ENCODE measurements at places on chromosomes 4 and X. TPM values are rescaled to one million over a fixed set of nuclear protein-coding genes. Genes with fewer than 3 reads are reported as not detected.

Gene ATP8A1
- total RNA-seq = 174 TPM

Gene ERAS
- total RNA-seq = 0.27 TPM

Gene KLF8
- total RNA-seq = 18.4 TPM

Gene ARHGAP10
- 9.8 TPM for total RNA-seq

Gene RTL9
- total RNA-seq = 0.82 TPM

Gene TMPRSS11A
- not detected for total RNA-seq

Gene RGN
- total RNA-seq = 7.0 TPM

Gene GJB1
- not detected for total RNA-seq

Gene HHIP
- 10.6 TPM for total RNA-seq

DNA sequence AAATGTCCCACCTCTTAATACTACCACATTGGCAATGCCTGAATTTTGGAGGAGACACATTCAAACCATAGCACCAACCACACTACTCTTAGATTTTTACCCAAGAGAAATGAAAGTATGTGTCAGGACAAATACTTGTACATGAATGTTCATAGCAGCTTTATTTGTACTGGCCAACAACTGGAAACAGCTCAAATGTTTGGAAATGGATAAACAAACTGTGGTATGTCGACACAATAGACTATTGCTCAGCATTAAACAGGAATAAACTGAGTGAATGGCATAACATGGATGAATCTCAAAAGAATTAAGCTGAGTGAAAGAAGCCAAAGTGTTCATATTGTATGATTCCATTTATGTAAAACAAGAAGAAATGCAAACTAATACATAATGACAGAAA is 18.5 kb upstream of the EDA start:
- no peak for DNase-seq

- no peak for DNase-seq
Observed at GRCh38 chr4:173230062-173230461, 61.5 kb downstream of the GALNT7 start.

- no peak for DNase-seq
Observed at GRCh38 chr4:51960486-51960885, 59.7 kb downstream of the LRRC66 start.

DNA sequence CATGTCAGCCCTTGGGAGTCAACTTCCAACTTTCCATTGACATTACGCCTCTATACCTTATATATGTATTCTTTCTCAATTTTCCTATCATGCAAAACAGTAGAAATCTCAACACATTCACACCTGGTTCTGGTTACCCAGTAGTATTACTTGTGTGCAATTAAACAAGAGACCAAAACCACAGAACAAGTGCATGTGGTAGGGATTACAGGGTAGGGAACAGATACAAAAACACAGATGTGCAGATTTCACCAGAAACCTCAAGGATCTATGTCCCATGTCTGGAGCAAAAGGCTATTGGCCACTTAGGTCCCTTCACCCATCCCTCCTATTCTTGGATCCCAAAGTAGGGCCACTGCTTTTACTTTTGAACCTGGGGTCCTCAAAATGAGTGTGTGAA is 143.6 kb upstream of the ZCCHC13 start:
- DNase-seq = no peak

GRCh38 chrX:51641421-51642021 is 22.8 kb upstream of the CENPVL3 start:
- peak; percentile 35 for DNase-seq

DNA sequence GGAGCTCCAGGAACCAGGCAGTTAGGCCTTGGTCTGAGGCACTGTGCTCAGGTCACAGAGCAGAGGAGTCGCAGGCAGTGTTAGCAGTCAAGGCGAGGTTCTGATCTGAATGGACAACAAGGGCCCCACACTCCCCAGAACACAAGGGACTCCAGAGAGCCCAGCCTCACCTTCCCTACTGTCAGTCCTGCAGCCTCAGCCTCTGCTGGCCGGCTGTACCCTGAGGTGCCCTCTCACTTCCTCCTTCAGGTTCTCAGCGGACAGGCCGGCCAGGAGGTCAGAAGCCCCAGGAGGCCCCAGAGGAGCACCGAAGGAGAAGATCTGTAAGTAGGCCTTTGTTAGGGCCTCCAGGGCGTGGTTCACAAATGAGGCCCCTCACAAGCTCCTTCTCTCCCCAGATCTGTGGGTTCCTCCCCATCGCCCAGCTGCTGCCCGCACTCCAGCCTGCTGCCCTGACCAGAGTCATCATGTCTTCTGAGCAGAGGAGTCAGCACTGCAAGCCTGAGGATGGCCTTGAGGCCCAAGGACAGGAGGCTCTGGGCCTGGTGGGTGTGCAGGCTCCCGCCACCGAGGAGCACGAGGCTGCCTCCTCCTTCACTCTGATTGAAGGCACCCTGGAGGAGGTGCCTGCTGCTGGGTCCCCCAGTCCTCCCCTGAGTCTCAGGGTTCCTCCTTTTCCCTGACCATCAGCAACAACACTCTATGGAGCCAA is 26.2 kb downstream of the MAGEA9 start:
- DNase-seq = no peak

DNA sequence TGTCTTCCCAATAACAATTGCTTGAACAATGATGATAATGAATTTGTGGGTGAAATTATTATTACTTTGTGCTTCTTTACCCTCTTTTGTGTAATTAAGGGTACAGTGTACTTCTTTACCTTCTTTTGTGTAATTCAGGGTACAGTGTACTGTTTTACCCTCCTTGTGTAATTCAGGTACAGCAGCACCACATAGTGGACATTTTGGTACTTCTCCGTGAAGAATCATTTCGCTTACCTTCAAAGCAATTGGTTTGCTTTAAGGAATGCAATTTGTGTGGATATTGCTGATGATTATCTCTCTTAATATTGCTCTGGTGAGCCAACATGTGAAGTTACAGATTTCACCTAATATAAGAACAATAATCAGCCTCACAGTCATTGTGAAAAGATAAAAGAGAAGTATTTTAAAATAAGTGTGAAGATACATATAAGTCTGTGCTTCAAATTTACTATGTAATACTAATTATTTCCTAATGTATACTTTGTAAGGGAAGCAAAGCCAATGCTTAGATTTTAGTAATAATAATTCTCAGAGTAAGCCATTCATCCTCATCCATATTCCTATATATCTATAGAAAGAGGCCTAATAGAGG is 27.2 kb upstream of the SEC24B start:
- peak; percentile 46 for DNase-seq

DNA sequence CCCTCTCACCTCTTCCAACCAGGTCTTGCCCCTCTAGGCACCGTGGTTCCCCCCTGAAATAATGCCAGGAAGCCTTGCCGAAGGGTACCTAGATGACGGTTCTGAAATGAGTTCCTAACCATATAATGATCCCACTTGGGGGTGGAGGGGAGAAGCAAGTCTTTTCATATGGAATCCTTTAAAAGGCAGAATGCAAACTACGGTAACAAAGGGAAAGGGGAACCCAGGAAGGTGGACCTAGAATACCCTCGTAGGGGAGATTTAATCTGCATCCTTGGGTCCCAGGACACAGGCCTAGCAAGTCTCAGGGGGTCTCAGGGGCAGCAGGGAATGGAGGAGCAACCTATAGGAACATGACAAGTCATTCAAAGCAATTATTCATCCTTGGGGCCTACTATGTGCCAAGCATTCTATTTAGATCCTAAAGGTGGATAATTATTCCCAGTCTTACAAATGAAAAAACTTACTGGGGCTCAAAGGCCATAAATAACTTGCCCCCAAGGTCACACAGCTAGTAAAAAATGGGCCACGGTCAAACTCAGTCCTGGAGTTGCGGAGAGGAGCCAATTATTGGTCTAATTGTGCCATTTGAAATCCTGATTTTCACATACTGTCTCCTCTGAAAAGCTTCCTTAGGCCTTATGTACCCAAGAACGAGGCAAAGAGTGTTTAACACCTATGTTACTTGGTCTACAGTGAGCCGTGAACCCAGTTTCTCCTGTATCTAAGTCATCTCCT is 8.8 kb downstream of the BCOR start:
- no peak for DNase-seq

- no peak for DNase-seq
Observed at GRCh38 chrX:68413254-68413653, 20.0 kb downstream of the OPHN1 start.

- no peak for DNase-seq
Observed at GRCh38 chr4:67874986-67875385, 8.8 kb downstream of the TMPRSS11D start.

DNA sequence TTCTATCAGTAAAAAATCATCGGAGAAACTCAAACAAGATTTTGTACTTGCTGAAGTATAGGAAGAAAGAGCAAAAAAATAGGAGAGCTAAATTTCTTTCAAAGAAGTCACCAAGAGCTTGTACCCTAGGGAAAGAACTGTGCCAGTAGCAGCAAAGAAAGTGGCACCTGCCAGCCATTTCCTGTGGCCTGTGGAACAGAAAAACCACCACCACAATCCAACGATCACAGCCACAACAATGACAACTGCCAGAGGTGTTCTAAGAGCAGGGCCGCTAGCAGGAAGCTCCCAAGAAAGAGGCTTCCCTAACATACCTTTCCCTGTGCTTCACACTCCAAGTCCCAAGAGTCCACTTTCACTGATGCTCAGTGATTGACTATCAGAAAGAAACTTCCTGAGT is 266.1 kb upstream of the GPC4 start:
- no peak for DNase-seq

DNA sequence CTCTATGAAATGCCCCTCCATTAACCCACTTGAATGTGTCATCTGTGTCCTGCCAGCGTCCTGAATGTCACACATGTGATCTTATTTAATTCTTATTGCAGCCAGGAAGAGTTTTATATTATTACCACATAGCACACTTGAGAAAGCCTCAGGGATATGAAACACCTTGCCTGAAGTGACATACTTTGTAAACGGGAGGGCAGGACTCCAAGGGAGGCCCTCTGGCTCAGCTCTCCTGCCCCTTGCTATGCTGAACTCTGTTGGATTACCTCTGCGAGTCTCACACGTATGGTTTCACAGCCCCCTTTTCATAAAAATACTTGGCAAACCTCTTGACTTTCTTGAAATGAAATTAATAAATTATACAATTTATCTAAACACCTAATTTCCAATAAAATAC is 11.1 kb upstream of the ZCCHC4 start:
- no peak for DNase-seq

- DNase-seq = no peak
Observed at GRCh38 chr4:110361921-110362320, 114.0 kb upstream of the ENPEP start.

- DNase-seq = no peak
Observed at GRCh38 chrX:19127649-19128168, 5.4 kb upstream of the ADGRG2 start.

DNA sequence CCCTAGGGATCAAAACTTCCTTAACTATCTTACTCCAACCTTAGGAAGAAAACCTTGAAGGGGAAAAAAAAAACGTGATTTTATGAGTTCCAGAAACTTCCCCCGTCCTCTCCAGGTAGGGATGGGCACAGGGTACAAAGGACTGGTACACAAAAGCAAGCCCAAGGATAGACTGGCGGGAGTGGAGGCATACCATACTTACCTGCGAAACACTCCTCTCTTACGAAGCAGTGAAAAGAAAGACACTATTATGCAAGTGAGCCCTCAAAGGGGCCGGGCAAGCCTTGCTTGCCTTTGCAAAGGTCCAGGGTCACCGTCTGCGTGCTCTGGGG is 651 bp downstream of the TSPAN6 start:
- no peak for DNase-seq

GRCh38 chr4:185721190-185722028 is 90.6 kb downstream of the SORBS2 start:
- no peak for DNase-seq

GRCh38 chrX:134721766-134722532 is 63.7 kb upstream of the PLAC1 start:
- DNase-seq = no peak

- no peak for DNase-seq
Observed at GRCh38 chrX:108426262-108426661, 12.0 kb downstream of the COL4A6 start.

DNA sequence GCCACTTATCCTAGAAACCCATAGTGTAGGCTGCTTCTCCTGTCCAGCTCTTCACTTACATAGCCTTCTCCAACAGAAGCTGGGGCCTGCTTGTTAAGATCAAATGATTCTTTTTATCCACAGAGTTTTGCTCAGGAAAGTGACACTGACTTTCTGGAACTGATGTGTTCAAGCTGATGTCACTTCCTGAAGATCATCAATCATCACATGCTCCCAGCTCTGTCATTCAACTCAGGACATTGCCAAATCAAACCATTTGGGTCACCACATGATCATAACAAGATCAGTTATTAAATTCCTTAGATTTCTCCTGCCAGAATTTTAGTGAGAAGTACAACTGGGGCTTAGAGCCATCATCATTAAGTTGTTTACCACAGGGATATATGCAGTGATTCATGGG is 39.4 kb downstream of the GLRA3 start:
- DNase-seq = no peak

DNA sequence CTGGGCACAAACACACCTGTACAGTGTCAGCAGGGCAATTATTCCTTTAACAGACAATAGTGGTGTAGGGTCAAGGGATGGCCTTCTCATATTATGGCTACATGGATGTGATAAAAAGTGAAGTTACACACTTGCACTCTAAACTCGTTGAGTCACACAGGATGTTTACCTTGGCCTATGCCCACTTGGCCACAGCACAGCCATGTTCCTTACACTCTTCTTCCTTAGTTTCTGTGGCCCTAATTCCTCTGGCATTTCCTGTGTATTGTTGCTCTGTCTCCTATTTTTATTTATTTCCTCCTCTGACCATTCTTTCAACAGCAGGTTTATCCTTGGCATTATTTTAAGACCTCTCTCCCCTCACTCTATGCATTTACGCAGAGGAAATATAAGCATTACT is 86.8 kb upstream of the NPFFR2 start:
- no peak for DNase-seq

- DNase-seq = no peak
Observed at GRCh38 chr4:41949531-41949930, 14.3 kb downstream of the TMEM33 start.

DNA sequence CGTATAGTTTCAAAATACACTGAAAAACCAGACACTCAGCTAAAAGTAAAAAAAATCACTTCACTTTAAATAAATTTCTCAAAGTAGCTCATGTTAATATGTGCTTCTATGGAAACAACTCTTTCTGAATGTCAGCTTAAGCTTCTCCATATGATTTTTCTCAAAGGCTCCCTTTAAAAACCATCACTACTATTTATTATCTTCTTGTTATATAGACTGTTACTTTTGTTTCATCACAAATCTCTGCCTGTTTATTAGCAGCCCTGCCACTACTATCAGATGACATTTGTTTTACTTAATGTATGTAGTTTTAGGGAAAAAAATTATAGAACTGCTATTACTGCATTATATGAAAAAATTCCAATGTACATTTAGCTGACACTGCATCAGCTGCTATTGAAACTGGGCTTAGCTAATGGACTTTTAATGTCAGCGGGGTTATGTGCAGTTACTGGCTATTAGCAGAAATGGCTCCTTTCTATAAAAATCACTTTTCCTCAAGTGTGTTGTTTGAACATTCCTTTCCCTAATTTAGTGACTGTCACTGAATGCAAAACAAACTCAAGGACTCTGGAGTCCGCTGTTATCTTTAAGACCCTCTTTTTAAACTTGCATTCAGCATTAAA is 10.8 kb downstream of the UNC5C start:
- no peak for DNase-seq
